ENCODE measurements at places on chromosomes 4 and X. TPM values are rescaled to one million over a fixed set of nuclear protein-coding genes. Genes with fewer than 3 reads are reported as not detected.

GRCh38 chrX:134007716-134008115 is 22.3 kb upstream of the GPC3 start:
- DNase-seq, result no peak

The TXK gene
- polyA plus RNA-seq, result 0.61 TPM

DNA sequence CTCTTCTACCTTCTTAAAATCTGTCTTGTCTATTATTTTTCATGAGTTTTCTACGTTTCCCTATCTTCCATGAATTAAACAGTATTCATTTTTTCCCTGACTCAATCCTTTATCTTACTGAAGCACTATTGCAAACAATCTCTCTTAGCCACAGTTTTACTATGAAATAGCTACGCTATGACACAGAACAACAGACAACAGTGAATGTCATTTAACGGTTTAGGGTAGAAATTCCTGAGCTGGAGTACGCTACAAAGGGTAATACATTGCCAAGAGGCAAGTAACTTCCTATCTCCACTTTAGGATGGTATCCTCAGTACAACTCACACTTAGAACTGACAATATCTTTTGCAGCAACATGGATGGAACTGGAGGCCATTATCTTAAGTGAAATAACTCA is 552.6 kb downstream of the INPP4B start:
- no peak for DNase-seq

GRCh38 chr4:133263104-133263503 is 114.0 kb downstream of the PCDH10 start:
- DNase-seq, result no peak

DNA sequence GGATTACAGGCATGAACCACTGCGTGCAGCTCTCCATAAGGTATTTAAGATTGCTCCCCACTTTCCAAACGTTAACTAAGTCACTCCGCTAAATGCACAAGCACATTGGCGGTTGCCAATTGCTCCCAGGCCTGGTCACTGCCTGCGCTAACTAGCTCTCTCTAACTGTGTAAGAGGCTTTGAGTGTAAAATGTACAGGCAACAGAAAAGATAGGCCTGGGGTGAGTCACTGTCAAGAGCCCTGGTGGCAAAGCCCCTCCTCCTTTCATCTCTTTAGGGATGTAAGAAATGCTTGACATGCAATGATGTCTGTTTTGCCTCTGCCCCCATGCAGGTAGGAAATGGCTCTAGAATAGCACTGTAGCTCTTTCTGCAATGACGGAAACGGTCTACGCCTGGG is 329.7 kb upstream of the GATB start:
- DNase-seq, result peak; percentile 22
